ENCODE measurements at places on chromosomes 16 and 17.

GRCh38 chr17:81488276-81488860 is 24.2 kb downstream of the ACTG1 start:
- DNase-seq = no peak

- no peak for DNase-seq
Measured at GRCh38 chr16:78900044-78900811, 700.3 kb downstream of the MAF start.

- no peak for DNase-seq
Measured at GRCh38 chr16:62676306-62676705, 640.1 kb upstream of the CDH8 start.

- no peak for DNase-seq
Measured at GRCh38 chr16:27723711-27724481, 174.0 kb downstream of the KATNIP start.

- no peak for DNase-seq
Measured at GRCh38 chr17:15981208-15981607, 18.3 kb downstream of the ZSWIM7 start.

GRCh38 chr16:2029350-2029749 is 2.6 kb downstream of the NHERF2 start:
- DNase-seq = no peak

DNA sequence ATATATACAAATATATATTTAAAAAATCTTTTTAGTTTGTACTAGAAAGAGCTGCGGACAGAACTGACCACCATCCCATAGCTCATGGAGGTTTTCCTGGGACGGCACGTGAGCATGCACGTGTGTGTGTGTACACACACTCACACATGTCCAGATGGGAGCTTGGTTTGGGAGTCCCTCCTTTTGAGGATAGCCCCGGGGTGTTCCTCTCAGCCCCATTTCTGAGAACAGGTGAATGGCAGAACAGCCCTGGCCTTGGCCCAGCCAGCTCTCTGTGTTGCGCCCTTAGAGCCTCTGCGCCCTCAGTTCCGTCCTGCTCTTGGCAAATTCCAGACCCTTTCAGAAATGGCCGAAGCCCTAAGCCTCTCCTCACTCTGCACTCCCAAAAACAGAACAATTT is 70.1 kb downstream of the AMFR start:
- DNase-seq = no peak

DNA sequence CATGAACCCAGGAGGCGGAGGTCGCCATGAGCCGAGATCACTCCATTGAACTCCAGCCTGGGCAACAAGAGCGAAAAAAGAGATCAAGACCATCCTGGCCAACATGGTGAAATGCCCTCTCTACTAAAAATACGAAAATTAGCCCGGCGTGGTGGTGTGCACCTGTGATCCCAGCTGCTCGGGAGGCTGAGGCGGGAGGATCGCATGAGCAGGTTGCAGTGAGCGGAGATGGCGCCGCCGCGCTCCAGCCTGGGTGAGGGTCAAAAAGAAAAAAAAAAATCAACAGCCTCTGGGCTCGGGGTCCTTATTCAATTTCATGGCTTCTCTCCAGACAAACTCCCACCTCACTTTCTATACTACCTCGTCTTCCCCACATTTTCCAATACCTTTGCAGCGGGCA is 3.2 kb upstream of the GP1BA start:
- DNase-seq = no peak

GRCh38 chr17:40097087-40097486 is 3.3 kb downstream of the NR1D1 start:
- no peak for DNase-seq

- no peak for DNase-seq
Measured at GRCh38 chr16:59392911-59393310, 658.8 kb upstream of the GOT2 start.

- no peak for DNase-seq
Measured at GRCh38 chr16:67760206-67760955, 41.3 kb upstream of the GFOD2 start.

- DNase-seq = peak; percentile 40
Measured at GRCh38 chr17:78979780-78980623, at the start of gene LGALS3BP. Gene LGALS3BP (minus strand): TSS chr17:78979923. CDS start chr17:78977191, 2,732 bp downstream.

- no peak for DNase-seq
Measured at GRCh38 chr16:28282045-28282444, 10.3 kb upstream of the SBK1 start.

DNA sequence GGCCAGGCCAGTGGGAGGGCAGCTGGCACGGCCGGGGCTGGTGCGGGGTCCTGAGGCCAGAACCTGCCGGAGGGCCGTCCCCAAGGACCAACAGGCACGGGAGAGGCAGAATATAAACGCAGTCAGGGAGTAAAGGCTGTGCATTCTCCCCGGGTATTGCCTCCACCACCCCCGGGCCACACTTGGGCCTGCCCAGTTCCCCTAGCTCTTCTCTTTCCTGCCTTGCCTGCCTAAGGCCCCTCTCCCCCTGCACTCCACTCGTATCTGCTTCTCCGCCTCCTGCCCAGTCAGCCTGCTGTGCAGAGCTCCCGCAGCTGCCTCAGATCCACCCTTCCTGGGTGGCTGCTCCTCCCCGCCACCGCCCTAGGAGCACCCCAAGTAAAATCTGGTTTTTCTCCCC is 5.0 kb upstream of the RPH3AL start:
- DNase-seq = no peak

GRCh38 chr16:73692861-73693260 is 603.8 kb upstream of the PSMD7 start:
- no peak for DNase-seq

- no peak for DNase-seq
Measured at GRCh38 chr17:31750578-31750977, 108.5 kb downstream of the COPRS start.

DNA sequence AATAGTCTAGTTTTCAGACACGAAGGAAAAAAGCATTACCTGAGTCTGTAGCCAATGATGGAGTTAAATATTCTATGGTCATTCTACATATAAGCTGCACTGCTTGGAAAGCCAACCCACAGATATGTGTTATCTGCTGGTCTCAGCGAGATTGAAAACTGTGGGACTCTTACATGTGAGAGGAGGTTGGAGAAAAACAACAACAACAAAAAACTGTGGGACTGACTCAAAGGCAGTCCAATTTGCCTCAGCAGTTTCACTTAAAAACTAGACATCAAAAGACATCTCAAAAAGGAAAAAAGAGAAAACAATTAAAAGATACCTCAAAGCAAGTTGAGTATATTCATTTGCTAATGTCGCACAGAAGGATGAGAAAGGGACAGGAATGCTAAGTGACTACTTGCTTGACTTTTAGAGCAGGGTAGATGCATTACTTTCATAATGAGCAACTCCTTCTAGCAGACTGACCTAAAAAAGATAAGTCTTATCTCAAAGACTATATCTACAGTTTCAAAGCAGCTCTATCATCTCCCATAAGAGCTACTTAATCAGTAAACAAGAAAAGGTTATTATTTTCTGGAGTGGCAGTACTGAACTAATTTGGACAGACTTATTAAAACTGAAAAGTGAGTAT is 35.5 kb upstream of the ITGA2B start:
- no peak for DNase-seq

- no peak for DNase-seq
Measured at GRCh38 chr16:21565861-21566669, 33.3 kb upstream of the METTL9 start.

DNA sequence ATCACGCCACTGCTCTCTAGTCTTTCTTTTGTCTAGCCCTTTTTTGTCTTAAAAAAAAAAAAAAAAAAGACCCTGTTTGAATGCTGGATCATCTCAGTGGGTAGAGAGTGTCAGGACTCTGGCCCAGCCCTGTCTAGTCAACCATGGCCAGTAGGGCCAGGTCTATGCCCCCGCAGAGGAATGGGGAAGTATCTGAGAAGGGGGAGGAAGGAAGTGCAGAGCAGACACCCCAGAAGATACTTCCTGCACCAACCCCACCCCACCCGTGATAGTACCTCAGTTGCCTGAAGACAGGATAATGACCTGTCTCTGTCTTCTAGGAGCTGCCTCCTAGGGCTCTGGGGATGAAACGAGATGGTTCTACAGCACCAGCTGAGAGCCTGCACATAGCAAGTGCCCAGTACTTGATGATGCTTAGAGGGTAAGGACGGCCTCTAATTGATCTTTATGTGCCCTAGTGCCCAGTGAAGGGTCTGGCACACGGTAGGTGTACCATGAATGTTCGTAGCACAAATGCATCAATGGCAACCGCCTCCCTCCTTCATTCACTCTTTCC is 55.4 kb downstream of the ABAT start:
- no peak for DNase-seq

GRCh38 chr16:66425651-66426050 is 1.4 kb upstream of the BEAN1 start:
- no peak for DNase-seq

DNA sequence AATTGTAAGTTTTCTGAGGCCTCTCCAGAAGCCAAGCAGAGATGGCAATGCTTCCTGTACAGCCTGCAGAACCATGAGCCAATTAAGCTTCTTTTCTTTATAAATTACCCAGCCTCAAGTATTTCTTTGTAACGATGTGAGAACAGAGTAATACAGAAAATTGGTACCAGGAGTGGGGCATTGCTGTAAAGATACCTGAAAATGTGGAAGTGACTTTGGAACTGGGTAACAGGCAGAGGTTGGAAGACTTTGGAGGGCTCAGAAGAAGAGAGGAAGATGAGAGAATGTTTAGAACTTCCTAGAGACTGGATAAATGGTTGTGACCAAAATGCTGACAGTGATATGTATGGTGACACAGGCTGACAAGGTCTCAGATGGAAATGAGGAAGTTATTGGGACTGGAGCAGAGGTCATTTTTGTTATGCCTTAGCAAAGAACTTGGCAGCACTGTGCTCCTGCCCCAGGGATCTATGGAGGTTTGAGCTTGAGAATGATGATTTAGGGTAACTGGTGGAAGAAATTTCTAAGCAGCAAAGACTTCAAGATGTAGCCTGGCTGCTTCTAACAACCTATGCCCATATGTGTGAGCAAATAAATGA is 23.1 kb downstream of the PRDM7 start:
- DNase-seq = no peak

DNA sequence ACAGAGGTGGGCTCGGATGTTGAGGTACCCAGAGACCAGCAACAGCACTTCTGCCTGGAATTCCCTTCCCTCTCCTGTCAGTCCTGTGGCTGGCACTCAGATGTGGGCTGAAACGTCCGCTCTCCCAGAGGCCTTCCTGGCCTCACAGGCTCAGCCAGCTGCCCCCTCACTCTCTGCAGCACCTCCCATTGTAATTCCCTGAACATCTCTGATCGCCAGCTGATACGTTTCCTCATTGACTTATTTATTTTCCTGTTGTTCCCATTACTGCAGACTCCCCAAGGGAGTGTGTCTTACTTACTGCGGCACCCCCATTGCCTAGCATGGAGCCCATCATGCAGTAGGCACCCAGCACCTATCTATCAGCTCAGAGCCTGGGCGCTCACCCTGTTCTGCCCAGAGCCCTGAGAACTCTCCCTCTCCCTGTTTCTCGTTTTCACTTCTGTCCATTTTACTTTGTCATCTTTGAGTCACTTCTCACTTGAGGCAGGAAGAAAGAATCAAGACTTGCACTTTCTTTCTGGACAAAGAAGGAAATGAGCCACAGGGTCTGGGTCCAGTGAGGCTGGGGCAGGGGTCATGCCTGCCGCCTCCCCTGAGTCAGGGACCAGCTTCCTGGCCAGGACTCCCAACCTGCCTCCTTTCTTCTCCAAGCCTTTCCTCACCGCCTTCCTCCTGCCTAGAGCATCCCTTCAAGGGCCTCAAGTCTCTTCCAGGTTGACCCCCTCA is 10.2 kb downstream of the CDH5 start:
- no peak for DNase-seq

- peak; percentile 71 for DNase-seq
Measured at GRCh38 chr17:40314584-40314956, 5.6 kb downstream of the RARA start.

DNA sequence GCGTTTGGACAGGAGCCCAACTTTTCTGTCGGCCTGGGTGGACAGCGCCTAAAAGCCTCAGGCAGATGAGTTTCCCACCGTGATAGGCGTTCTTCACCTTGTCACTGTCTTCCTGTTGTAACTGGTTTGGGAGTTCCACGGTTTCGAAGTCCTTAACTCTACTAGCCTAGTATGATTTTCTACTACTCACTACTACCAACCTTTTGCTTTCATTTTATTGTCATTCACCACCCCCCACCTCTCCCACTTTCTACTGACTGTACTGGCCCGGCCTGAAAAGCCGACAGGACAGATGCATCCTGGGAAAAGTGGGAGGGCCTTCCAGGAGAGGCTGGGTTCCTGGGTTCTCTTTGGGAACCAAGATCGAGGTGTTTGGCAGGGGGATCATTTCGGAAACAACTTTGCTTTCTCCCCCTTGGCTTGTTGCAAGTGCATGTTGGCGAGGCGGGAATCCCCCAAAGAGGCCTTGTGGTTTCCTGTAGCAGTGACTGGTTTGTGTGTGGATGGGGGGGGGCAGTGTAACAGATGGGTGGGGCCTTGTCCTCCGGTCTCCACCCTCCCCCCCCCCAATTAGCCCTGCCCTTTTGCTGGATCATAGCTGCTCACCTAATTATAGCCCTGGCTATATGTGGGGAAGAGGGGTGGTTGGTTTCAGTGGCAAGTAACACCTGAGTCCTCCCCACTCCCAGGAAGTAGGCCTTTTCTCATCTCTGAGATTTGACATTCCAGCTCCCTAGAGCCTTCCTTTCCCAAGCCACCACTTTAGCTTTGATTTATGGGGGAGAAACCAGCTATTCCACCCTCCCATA is 1.4 kb downstream of the EIF5A start:
- peak; percentile 70 for DNase-seq

- no peak for DNase-seq
Measured at GRCh38 chr17:42456223-42457106, 2.2 kb upstream of the ATP6V0A1 start.

- no peak for DNase-seq
Measured at GRCh38 chr17:64653325-64653984, 8.7 kb downstream of the SMURF2 start.

DNA sequence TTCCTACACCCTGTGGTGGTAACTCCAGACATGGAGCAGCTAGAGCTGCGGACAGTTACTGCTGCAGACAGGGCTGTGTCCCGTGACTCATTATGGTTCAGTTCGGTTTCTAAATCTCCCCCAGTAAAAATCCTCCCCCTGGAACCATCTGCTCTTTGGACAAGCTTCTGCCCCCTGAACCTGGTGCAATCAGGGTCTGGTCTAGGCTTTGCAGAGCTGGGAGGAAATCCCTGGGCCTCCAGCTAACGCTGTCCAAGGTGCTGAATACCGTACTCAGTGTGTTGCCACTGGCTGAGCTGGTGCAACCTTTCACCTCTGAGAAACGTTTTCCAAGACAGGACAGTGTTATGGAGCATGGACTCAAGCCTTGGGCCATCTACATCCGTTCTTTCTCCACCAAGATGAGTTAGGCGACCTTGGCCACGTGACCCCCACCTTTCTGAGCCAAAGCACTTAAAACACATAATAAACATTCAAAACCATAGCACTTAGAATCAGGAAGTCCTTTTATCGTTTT is 142.0 kb downstream of the CPPED1 start:
- DNase-seq = no peak

- DNase-seq = no peak
Measured at GRCh38 chr16:81165411-81166097, 69.4 kb upstream of the GCSH start.

All from NCI-H1048 (cell line).